ENCODE measurements at places on chromosomes 7 and 10. TPM values are rescaled to one million over a fixed set of nuclear protein-coding genes. Genes with fewer than 3 reads are reported as not detected.

- DNase-seq, result peak; percentile 63
Measured at GRCh38 chr7:151416941-151417315, 7.1 kb upstream of the WDR86 start.

EBF3 gene
- total RNA-seq, result 33.6 TPM

ARL3 gene
- 7.6 TPM for total RNA-seq

ASL gene
- total RNA-seq, result 12.9 TPM

PPP1R3C gene
- 166 TPM for total RNA-seq

Measured in muscle of leg (tissue), 16 donors.